HFF-Myc (cell line): ENCODE measurements at places on chromosomes 6 and 20.

- no peak for DNase-seq
Observed at GRCh38 chr20:54131675-54132611, 41.8 kb downstream of the CYP24A1 start.

- no peak for DNase-seq
Observed at GRCh38 chr6:44258921-44259320, 1.6 kb upstream of the SLC35B2 start.

- DNase-seq = no peak
Observed at GRCh38 chr6:145813285-145814034, 1.1 kb downstream of the FBXO30 start.

DNA sequence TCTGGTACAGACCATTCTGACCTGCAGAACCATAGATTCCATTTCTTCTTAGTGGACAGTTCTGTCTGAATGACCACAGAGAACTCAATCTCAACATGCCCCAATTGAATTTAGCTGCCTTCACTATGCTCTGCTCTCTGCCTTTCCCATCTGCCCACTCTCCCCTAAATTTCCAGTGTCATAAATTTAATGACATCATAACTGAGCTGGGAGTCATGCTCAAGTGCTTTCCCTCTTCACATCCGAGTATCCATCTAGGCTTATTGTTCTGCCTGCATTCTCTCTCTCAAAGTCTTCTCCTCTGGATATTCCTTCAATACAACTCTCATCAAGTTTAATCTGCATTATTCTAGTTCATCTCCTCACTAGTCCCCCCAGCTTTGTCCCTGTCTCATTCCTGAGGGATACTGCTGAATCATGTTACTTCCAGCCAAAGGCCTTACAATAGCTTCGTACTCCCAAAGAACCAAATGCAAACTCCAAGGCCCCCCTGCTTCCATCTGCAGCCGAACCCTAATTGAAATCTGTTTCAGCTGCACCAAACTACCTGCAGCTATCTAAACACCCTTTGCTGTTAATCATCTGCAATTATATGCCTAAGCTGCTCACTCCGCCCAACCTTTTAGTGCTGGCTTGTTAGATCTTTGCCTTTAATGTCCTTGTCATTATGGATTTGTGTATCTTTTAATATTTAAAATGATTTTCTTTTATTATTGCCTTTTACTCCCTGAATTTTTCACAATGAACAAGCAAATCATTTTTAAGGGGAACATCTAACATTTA lies 46.1 kb downstream of the SLC35B3 start:
- no peak for DNase-seq

DNA sequence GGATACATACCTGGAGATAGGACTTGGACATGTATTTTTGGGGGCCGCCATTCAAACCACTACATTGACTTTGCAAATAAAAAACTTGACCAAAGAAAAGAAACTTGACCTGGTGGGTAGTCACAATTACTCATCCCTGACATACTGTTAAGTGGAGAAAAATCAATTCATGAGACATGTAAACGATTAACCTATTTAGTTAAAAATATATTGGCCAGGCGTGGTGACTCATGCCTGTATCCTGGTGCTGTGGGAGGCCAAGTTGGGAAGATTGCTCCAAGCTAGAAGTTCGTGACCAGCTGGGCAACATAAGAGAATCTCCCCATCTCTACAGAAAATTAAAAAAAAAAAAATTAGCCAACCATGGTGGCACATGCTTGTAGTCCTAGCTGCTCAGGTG lies 2.5 kb upstream of the SRSF12 start:
- no peak for DNase-seq

DNA sequence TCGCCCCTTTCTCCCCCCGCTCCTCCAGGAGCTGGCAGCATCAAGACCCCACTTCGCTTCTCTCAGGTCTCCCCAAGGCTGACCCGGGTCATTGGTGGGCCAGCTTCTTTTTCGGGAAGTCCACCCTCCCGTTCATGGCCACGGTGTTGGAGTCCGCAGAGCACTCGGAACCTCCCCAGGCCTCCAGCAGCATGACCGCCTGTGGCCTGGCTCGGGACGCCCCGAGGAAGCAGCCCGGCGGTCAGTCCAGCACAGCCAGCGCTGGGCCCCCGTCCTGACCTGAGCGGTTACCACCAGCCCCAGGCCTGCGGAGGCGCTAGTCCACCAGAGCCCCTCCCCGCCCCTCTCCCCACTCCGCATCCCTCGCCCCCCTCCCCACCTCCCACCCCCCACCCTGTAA lies 1.0 kb downstream of the PPDPF start:
- DNase-seq = no peak

- DNase-seq = no peak
Observed at GRCh38 chr20:31833130-31833930, 12.1 kb downstream of the FOXS1 start.

- no peak for DNase-seq
Observed at GRCh38 chr6:1708122-1708521, 98.4 kb downstream of the FOXC1 start.

GRCh38 chr6:162085561-162085960 lies 642.0 kb downstream of the PRKN start:
- DNase-seq = no peak

- DNase-seq = no peak
Observed at GRCh38 chr6:157376706-157377230, 4.2 kb upstream of the ZDHHC14 start.

GRCh38 chr6:45737331-45738056 lies 278.2 kb downstream of the CLIC5 start:
- no peak for DNase-seq

- no peak for DNase-seq
Observed at GRCh38 chr6:98469141-98469540, 365.2 kb upstream of the POU3F2 start.

DNA sequence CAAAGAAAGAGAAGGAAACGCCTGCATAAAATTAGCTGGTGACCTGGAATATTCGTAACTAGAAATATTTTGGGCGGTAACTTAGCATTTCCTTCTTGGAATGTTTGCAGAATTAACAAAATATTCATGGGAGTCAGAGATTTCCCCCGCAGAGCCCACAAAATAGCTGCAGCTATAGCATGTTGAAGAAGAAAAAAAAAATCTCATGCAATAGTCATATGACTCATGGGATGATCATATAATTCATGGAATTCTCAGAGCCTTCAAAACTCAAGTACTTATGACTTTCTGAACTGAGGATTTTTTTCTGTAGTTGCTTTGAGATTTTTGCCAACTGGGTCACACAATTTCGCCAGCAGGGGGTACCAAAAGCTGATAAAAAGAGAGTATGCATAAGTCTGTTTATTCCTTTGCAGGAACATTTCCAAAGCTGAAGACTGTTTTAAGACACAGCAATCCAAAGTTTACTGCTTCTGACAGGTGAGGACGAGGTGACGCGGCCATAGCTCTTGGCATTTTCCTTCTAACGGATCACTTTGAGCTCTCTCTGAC lies 586.0 kb upstream of the CHD6 start:
- DNase-seq = no peak

DNA sequence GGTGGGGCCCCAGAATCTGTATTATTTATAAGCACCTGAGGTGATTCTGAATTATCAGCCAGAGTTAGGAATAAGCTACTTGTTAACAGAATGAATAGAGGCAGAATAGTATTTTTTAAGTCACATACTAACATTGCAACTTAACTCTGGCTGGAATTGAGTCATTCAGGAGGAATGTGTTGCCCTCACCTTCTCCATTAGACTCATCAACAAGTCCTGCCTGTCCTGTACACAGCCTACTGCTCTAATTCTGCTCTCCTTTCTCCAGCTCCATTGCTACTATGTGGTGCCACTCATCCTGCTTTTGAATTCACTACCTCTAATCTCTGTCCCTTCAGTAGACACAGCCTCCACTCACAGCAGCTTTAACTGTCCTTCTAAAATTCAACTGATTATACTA lies 669.4 kb downstream of the DHX35 start:
- DNase-seq = no peak

- no peak for DNase-seq
Observed at GRCh38 chr20:5668529-5668868, 81.7 kb upstream of the SHLD1 start.

DNA sequence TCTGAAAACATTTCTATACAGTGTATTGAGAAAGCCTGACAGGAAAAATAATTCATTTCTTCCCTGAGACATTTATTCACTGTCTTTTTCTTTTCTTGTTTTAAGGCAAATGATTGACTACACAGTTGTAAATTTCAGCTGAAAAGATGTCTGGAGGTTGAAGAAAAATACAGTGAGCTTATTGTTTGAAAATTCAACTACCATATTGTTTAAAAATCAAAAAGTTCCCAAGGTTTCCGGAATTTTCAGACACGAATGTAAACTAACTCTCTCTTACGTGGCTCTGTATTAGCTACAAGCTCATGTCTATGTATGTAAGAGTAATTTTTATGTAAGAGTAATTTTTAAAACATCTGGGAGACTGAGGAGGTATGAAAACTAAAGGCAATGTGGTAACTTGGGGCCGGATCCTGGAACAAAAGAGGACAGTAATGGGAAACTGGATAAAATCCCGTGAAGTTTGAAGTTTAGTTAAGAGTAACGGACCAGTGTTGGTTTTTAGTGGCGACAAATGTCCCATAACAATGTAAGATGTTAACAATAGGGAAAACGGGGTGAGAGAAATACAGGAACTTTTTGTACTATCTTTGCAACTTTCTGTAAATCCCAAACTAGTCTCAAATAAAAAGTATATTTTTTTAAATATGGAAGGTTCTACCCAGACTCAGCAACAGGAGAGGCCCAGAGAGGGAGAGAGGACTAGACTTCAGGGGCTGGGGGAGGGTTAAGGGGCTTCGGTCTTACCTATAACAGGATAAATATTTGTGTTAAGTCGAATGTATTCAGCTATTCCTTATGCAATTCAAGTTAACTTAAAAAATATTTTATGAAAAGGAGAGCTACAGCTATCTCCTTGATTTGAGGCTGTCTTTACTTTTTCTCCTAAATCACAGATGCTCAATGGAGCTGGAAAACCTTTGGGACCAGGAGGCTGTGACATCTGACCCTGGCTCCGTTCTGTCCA lies 1.3 kb downstream of the PTGIS start:
- DNase-seq = no peak

GRCh38 chr6:160461641-160462040 lies 113.5 kb downstream of the SLC22A3 start:
- no peak for DNase-seq

- no peak for DNase-seq
Observed at GRCh38 chr20:38165089-38165965, at the start of gene TGM2. TGM2 (minus strand) TSS chr20:38165270; CDS start chr20:38165198, 72 bp downstream.

DNA sequence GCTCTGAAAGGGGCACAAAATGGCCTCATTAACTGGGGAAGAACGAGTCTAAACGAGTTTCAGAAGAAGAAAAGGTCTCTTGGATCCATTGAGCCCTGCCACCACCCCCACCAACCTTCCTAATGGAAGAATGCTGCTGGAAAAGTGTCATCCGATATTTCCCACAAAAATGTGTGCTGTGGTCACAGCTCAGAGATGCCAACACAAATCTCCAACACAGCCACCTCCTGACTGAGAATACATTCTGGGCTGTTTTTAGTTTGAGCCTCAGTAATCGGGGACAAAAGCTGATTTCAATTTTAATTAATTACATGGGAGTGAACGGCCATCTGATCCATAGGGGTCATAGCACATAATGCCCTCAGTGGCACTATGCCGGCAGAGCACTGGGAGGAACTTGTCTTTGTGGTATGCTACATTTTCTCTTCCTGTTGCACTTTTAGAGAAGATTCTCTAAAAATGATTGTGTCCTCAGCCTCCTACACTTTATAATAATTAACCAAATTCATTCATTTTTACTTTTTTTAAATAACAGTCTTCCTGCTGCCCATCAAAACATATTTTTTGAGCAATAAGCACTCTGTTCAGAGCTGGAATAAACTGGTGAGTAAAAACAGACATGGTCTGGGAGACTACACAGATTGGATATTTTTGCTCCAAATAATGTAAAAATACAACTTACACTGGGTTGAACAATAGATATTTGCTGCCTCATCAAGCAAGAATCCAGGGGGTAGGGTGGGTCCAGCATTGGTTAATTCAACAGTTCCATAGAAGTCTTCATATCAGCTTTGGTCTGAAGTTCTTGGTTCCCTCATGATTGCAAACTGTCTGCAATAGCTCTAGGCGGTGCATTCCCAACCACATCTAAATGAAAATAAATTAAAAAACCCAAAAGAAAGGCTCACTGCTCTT lies 143.6 kb upstream of the TMEM170B start:
- no peak for DNase-seq

DNA sequence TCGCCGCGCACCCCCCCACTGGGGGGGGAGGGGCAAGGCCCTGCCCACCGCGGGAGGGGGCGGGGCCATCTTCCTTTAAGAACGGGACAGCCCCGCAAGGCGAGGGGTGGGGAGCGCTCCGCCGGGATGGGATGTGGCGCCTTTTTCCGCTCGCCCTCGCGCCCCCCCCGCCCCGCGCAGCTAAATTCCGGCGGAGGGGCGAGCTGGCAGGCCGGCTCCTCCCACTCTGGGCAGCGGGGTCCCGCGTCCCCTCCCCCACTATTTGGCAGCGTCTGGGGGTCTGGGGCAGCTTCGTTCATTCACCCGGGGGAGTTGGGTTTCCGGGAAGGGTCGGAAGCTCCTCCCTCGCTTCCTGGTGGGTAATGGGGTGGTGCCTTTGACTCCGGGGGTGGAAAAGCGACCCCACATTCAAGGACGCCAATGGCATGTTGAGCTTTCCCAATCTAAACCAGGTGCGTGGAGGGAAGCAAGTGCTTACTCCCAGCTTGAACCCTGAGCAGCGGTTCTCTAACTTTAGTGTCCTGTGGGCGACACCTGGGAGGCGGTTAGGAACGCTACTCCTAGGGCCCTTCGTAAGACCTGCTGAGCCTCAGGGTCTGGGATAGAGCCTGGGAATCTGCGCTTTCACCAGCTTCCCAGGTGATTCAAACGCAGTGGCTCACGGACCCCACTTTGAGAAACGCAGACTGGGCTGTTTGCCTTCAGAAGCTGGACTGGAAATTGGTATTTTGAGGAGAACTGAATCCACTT lies 927 bp downstream of the ASXL1 start:
- no peak for DNase-seq

DNA sequence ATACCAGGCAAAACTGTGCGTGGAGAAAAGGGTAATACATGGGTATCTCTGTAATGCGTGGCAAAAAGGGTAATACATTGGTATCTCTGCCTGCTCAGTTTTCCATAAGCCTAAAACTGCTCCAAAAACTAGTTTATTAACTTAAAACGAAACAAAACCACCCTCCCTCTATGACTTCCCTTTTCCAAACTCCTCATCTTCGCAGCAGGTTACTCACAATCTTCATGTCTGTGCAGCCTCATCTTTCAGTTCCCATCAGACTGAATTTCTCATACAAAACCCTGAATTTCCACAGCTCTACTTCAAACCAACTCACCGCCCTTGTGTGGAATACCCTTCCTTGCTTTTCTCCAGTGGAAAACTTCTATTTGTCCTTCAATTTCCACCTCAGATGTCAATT lies 199.4 kb downstream of the PHACTR1 start:
- no peak for DNase-seq
